ENCODE measurements at places on chromosomes 11 and 22.
A peak's percentile ranks its signal among the peaks of the same experiment; 100 is the strongest.

GRCh38 chr11:47616726-47617416 is 22.7 kb upstream of the C1QTNF4 start:
- peak; percentile 56 for DNase-seq

GRCh38 chr22:35266277-35266676 is 9.0 kb downstream of the HMGXB4 start:
- no peak for DNase-seq

- no peak for DNase-seq
Measured at GRCh38 chr11:68200639-68201038, 12.5 kb downstream of the KMT5B start.

- DNase-seq: peak; percentile 33
Measured at GRCh38 chr11:109697140-109697843, 275.3 kb downstream of the C11orf87 start.

GRCh38 chr11:6481924-6482275 is 599 bp downstream of the TIMM10B start:
- DNase-seq: no peak
